ENCODE measurements at places on chromosomes 2 and 18.

DNA sequence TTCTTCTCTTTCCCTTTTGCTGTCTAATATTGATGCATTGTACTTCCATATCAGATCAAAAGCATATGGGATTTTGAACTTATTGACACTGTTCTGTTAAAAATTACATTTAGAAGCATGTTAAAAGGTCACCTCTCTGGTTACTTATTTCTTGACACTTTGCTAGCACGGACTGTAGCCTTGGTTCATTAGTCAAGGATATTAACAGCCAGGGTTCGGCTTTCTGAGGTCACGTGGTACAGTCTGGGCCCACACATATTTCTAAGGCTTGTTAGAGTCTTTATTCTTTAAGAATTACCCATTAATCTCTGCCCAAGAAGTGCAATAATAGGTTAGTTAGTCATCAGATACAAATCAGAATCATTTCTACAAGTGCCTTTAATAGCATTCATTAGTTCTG lies 1035.8 kb upstream of the FANCL start:
- DNase-seq: no peak

GRCh38 chr18:58596265-58596681 lies 32.6 kb downstream of the ALPK2 start:
- no peak for DNase-seq

DNA sequence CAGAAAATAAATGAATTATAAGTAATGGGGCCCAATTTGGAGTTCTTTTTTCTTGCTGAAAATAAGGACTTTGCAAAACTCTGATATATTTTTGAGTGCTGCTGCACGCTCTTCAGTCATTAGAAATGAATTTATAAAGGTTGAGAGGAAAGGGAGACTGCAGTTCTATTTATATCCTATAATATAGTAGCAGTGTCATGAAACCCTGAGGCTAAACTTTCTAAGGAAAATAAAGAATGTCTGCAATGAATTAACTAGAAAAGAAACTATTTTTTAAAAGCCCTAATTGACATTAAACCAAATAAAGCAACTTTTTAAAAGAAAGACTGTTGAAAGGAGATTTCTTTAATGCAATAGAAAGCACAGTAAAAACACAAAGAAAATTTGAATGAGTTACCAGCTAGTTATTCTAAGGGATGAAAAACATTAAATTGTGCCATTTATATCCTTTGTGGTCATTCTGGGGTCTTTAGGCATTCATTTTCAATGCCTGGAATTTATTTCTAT lies 1072.8 kb upstream of the TMEFF2 start:
- DNase-seq: no peak

DNA sequence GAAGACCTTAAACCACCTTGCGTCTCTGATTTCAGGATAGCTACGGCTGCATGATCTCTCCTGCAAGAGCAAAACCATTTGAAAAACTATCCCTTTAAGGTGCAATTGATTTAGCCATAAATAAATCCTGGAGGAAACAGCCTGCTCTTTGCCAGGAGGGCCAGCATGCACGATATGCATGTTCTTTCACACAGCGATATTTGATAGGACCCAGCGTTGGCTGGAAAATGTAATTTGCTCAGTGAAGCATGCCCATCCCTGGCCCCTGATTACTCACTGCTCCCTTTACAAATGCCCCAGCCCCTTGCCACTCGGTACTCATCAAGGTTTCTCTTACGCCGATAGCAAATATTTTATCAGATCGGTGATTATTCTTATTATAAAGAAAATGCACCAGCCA lies 315.4 kb downstream of the CDH2 start:
- DNase-seq: peak; percentile 53

DNA sequence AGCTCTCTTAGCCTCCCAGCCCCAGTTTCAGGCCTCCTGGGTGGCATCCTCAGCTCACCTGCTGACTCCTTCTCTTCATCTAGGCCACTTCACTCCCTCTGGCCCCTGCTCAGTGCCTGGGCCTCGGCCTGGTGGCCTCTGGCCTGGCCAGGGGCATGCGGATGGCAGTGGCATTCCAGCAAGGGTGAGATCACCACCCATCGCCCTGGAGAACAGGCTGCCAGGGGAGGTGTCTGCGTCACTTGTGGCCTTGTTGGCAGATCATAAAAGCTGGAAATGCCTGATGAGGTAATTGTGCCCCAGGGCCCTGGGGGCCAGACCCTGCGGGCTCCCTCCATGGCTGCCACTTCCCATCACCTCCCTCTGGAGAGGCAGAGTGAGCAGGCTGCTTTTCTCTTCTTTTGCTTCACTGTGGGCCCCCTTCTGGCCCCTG lies 72.5 kb upstream of the SMAD2 start:
- DNase-seq: no peak

DNA sequence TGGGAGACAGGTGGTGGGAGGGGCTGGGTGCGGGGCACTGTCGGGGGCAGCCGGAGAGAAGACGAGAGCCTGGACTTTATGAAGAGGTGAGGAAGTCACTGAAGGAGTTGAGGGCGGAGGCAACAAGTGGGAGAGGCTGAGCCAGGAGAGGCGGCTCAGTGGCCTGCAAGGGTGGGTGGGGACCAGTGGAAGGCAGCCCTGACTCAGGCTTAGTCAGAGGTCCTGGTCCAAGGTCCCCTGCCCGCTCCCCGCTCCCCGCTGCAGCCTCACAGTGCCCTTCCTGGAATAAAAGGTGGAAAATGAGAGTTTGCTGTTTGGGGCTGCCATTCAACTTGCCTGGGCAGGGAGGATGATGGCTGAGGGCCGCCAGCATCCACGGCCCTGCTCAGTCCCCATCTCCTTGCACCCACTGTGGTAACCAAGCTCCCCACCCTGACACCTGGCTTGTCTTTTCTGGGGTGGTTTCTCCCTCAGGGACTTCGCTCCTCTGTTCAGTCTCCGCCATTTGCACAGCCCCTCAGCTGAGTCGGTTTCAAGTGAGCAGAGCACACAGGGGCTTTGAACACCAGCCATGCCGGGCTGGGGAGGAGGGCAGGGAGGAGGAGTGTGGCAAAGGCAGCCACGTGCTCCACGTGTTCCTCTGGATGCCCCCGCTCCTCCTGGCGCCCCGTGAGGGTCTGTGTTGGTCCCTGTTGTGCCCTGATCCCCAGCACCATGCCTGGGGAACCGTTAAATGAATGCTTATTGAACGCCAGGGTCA lies 13.7 kb upstream of the RALB start:
- no peak for DNase-seq

GRCh38 chr18:43830947-43831346 lies 553.7 kb upstream of the SYT4 start:
- DNase-seq: no peak

DNA sequence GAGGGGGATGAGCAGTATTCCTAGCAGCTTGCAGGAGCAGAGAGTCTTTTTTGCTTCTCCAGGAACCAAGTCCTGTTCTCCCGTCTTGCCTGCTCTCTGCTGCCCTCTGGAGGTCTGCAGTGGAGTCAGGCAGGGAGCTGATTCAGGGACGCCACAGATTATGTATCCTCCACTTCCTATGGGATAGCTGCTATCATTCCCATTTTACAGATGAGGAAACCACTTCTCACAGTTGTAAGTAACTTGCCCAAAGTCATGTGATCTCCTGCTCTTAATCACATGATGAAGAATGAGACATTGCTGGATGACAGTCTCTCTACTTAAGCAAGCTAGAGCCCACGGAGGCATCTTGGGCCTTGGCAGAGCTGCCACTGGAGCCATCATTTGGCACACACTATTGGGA lies 8.3 kb downstream of the SLC4A5 start:
- DNase-seq: no peak

- DNase-seq: no peak
Measured at GRCh38 chr2:226673314-226673723, 126.3 kb downstream of the IRS1 start.

GRCh38 chr2:620004-620403 lies 57.2 kb downstream of the TMEM18 start:
- DNase-seq: no peak

GRCh38 chr2:173424886-173425285 lies 70.2 kb downstream of the CDCA7 start:
- no peak for DNase-seq

DNA sequence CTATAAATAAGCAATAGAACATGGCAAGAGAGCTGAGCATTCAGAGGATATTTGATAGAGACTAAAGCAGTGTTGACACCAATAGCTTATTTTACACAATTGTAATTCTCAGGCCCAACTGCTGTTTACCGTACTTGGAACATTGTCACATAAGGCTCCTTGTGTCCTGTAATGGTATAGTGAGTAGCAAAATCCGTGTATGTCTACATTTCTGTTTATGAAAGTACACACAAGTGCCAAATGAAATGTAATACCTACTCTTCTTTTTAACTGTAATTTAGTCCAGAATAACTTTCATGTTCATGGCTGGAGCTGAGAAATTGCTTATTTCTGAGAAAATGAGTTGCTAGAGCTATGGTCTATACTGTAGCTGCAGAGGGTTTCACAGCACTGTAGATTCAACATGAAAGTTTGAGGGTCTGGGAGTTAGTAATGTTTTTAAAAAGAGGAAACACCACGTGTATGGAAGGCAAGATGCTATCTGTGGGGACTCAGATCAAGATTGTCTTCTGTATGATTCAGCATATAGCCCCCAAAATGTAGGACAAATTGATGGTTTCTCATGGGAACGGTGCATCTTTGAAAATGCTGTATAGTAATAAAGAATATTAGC lies 110.2 kb upstream of the NOSTRIN start:
- DNase-seq: no peak

DNA sequence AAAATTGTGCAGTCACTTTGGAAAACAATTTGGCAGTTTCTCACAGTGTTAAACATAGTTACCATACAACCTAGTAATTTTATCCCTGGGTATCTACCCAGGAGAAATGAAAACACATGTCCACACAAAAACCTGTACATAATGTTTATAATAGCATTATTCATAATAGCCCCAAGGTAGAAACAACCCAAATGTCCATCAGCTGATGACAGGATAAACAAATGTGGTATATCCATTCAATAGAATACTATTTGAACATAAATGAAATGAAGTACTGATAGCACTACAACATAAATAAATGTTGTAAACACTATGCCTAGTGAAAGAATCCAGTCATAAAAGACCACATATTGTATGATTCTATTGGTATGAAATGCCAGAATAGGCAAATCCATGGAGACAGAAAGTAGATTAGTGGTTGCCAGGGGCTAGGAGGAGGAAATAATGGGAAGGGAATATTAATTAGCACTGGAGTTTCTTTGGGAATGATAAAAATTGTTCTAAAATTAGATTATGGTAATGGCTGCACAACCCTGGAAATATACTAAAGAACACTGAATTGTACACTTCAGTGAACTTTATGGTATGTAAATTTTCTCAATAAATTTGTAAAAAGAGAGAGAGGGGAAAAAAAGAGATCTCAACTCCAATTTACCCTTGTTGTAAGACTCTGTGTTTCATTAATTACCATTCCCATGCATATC lies 20.8 kb upstream of the VIT start:
- no peak for DNase-seq

GRCh38 chr2:72894514-72894913 lies 7.3 kb downstream of the SPR start:
- DNase-seq: no peak

- DNase-seq: no peak
Measured at GRCh38 chr2:127012868-127013267, 94.1 kb downstream of the BIN1 start.

Data from NCI-H187 (cell line).